ENCODE measurements at places on chromosomes 12 and 14.

GRCh38 chr12:114952573-114953271, 268.7 kb upstream of the TBX3 start:
- DNase-seq = no peak

DNA sequence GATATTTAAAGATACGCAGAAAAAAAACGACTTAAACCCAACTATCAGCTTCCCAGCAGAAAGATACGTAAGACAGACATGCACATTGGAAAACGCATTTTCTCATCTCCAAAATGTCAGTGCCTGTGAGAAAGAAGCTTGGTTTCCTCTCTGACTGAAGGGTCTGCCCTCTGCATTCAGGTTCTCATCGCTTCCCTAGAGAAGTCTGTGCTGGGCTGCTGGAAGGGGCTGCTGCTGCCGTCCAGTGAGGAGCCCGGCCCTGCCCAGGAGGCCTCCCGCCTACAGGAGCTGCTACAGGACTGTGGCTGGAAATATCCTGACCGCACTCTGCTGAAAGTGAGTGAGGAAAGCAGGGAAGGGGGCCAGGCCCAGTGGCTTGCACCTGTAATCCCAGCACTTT, 4.7 kb upstream of the PFDN5 start:
- no peak for DNase-seq

GRCh38 chr12:104738331-104738730, 219.8 kb downstream of the SLC41A2 start:
- DNase-seq = no peak

DNA sequence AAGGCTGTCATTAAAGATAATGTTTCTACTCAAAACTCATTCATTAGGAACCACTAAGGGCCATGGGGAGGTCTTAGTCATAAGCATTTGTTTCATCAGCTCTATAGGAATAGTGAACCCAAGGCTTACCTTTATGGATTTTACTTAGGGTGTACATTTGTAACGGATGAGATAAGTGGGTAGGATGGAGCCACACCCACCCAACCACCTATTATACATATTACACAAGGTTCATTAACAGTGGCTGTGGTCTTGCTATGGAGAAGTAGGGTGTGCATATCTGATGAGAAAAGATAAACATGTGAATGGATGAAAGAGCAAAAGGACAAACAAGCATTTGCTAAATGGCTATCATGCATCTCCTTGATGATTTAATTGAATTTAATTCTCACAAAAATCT, 39.6 kb upstream of the ITPR2 start:
- no peak for DNase-seq

DNA sequence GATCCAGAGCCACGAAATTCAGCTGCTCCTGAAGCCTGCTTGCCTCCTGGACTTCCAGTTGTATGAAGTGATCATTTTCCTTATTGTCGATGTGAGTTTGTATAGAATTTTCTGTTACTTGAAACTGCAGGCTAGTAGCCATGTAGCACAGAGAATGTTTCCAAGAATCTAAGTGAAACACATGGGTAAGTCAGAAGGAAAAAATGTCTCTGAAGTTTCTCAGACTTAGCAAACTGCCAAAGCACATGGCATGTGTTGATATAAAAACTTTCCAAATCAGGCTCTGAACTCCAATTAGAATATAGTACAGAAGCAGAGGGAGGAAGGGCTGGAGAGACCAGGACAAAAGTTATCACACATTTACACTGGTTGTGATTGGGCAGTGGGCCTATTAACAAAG, 9.8 kb upstream of the PCNX1 start:
- peak; percentile 81 for DNase-seq

- no peak for DNase-seq
These were observed 106.9 kb upstream of the CPM start for GRCh38 chr12:69039911-69040310.
